ENCODE measurements at places on chromosomes 4 and X.

DNA sequence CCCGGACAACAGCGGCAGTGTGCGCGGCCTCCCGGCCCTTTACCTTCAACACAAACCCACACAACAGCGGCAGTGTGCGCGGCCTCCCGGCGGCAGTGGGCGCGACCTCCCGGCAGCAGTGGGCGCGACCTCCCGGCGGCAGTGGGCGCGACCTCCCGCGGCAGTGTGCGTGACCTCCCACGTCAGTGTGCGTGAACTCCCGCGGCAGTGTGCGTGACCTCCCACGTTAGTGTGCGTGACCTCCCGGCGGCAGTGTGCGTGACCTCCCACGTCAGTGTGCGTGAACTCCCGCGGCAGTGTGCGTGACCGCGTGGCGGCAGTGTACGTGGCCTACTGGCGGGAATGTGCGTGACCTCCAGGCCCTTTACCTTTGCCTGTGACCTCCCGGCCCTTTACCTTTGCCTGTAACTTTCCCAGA lies 576.6 kb upstream of the FRG1 start:
- DNase-seq = no peak

DNA sequence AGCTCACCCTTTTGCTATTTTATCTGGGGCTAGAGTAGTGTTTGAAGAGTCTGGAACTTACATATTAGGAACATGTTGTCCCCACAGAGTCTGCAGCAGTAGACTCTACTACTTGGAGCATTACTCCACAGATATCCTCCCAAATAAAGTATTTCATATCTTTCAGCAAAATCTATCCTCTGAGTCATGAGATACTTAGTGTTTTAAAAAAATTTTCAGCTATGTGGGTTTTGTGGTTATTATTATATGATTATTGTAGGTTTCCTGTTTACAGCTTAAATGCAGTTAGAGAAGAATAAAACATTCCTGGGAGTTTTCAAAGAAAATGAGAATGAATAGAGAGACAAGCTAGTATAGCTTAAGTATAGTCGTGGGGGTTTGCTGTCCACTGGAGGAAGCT lies 30.9 kb downstream of the PAGE2 start:
- DNase-seq = no peak

GRCh38 chrX:136577552-136577951 lies 45.5 kb downstream of the VGLL1 start:
- DNase-seq = peak; percentile 33

DNA sequence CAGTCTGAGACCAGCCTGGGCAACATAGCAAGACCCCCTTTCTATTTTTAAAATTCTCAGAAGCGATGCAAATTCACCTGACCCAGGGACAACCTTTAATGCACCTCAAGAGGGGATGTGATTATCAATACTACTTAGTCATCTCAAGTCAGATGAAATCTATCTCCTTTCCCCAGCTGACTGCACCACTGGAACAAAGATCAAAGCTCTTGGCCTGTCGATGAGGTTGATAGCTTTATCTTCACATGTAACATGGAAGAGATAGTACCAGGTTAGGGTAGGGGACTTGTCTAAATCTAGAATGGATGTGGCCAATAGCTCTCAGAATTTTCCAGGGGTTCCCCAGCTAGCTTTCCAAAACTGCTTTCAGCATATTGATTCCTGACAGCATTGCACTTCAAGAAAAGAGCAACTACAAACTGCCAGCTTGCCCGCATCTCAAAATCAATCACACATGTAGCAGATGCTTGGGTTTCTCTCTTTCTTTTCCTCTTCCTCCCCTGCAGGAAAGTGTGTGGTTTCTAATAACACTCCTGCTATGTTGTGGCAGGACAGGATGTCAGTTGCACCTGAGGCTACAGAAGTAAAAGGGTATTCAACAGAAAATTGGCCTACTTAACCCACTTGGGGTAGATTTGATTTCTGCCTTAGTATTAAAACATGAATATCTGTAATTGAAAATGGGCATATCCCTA lies 12.2 kb upstream of the TMEM164 start:
- no peak for DNase-seq

DNA sequence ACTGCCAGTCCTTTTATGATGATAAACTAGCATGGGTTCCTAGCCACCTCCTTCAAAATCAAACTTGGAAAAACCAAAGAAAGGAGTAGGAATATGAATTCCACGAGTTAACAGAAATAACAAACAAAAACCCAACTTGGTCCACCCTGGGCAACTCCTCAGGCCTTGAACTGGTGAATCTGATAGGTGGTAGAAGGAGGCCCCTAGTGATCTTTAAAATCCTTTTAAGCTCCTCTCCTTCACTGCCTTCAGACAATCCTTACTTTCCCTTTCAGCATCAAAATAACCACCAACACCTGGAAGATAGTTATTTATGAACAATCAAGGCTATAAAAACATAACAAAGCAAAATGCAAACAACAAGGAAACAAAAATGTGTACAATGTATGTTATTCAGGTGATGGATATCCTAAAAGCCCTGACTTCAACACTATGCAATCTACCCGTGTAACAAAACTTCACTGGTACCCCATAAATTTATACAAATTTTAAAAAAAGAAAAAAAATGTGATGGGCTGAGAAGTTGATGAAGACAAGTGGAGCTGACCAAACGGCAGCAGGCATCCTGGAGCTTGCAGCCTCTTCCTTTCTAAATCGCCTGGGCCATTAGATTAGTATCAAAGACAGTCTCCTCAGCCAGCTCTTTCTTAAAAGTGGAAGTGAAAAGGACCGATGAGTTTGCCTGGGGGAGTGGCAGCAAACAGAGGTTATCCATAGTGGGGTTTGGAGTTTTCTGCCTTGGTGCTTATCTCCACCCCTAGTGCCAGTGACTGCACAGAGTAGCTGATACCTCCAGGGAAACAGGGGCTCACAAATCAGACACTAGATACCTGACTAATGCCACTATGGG lies 179.6 kb downstream of the TMA16 start:
- no peak for DNase-seq

- no peak for DNase-seq
Measured at GRCh38 chrX:131802836-131803626, 220.1 kb upstream of the STK26 start.

DNA sequence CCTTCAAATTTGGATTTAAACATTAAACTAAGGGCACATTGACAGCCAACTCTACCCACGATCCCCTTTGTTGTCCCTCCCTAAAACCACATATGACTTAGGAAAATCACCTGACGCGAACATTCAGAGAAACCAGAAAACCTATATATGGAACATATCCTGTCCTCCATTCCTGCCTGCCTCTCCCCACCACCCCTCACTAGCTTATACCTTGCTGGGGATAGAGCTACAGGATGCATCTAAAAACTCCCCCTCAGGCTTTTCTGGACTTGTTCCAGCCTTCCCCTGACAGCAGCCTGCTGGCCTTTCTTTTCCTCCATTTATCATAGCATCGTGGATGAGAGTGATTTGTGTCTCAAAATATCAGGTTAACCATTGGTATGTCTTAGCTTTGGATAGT lies 8.8 kb downstream of the STK26 start:
- no peak for DNase-seq

DNA sequence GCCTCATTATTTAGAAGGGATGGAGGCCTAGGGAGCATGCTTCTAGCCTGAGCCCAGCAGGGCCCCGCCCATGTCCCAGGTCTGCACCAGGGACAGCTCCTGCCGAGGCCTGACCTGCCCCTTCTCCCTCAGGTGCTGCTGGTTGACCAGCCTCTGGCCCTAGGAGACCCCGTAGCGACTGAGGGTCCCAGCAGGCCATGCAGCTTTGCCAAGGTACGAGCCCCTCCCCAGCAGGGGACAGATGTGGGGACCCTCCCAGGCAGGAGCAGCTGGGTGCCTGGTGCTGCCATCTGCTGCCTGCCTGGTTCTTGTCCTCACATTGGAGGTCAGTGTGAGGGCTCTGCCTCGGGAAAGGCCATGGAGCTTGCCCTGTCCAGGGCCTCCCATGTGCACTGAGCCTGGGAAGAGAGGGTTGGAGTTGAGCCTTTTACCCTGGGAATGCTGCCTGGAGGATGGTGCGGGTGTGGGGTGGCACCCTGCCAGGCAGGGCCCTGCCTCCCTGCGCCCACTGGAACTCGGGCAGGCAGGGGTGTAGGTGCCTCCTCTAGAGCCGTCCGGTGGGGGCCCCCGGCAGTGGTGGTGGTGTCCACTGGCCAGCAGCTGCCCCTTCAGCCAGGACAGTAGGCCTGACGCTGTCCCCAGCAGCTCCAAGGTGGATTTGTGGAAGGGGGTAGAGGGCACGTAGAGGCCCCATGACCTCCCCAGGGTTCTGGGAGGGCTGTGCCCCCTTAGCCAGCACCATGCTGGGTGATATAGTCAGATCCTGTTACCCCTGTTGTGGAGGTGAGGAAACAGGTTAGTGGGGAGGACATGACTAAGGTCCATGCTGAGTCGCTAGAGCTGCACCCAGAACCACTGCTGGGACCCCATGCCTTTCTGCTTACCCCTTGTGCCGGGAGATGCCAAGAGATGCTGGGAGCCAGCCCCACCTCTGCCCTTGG lies 2.2 kb upstream of the MSANTD1 start:
- DNase-seq = no peak

DNA sequence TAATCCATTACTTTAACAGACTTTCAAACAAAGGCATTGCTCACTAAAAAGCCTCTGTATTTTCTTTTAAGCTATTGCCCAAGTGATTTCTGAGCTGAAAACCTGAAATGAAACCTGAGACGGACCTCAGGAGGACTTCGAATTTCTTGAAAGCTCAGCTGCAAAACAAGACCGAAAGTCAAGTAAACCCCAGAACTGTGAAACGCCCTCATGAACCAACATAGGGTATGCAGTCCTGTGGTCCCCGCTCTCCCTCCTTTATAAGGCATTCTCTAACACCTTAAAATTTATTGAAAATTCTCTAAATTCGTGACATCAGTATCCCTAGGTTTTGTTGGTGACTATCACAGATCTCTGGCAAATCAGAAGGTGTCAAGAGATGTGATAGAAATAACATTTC lies 91.8 kb downstream of the SHISA3 start:
- no peak for DNase-seq

- DNase-seq = no peak
Measured at GRCh38 chr4:78650106-78651024, 98.8 kb downstream of the ANXA3 start.

GRCh38 chr4:118226311-118227010 lies 126.3 kb downstream of the PRSS12 start:
- no peak for DNase-seq

DNA sequence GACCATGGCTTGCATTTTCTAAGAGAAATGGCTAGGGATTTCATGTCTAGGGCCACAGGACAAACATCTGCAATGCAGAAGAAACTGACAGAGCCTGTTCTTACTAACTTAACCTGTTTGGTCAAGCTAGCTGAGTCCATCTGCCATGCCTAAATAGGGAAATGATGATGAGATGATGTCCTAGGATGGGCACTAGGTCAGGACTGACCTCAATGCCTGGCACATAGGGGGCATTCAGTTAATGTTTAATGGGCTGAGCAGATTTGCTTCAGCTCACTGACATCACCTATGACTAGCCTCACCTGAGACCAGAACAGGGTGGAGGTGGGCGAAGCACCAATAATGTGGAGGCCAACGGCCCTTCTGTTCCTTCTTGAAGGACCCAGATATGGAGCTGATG lies 174.2 kb upstream of the SCML1 start:
- DNase-seq = no peak

- no peak for DNase-seq
Measured at GRCh38 chr4:122412547-122412946, 33.7 kb downstream of the ADAD1 start.

DNA sequence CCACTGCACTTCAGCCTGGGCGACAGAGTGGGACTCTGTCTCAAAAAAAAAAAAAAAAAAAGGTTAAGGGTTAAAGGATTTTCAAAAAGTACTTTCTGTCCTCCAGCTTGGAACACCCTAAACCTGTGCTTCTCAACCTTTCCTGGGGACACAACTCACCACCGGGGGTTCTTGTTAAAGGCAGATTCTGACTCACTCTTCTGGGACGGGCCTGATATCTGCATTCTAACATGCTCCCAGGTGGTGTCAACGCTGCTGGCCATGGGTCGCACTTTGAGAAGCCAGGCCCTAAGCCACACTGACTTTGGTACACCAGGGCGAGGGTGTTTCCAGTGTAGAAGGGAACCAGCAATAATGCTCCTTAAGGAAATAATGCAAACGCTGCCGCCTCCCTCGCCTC lies 46.1 kb downstream of the AFAP1 start:
- DNase-seq = no peak

DNA sequence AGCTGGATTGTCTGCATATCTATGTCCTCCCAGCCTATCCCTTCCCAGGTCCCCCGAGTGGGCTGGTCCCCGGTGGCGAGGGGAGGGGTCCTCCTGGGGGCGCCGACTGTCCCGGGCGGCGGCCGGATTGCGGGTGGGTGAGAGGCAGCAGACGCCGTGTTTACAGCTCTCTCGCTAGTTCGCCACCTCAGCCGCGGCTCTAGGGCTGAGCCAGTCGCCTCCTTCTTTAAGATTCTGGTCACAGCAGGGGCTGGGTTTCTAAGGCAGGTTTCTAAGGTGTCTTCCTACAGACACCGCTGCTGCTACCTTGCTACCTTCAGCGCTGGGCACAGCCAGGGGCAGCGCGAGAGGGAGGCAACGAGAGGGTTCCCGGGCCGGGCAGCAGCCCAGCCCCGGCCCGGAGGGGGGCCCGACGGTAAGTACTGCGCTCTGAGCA lies 57.2 kb downstream of the FRMPD3 start:
- DNase-seq = peak; percentile 32

DNA sequence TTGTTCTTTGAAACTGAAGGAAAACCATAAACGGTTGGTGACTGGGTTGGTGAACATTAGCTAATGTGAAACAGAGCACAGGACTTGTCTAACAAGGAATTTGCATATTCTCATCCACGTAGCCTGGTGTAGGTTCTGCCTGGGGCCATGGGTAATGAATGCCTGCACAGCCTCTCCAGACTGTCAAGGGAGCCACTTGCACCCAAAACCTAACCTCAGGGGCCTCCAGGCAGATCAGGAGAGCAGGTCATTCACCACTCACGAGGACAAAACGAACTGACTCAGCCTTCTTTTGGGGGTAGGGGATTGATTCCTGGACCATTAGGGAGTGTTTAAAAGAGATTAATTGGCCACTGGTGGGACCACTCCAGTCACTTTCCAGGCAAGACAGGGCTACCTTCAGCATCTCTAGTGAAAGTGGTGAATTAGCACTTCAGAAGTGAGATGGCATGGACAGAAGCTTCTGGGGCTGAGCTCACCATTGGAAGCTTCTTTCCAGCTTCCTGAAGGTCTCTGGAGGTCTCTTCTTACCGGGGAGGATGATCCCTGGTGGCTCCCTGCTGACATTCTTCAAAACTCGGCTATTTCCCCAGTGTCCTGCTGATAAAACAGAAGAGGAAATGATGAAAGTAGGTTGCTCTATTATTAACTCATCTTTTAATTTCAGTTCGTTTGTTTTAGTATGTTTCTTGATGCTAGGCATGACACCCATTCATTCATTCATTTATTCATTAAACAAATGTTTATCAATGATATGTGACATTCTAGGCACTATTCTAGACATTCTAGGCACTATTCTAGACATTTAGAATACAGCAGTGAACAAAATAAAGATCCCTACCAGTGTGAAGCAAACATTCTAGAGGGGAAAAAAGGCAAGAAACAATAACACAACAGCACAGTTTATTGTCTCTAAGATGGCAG lies 104.5 kb upstream of the LNX1 start:
- no peak for DNase-seq

- no peak for DNase-seq
Measured at GRCh38 chr4:33425936-33426335, 2705.8 kb downstream of the PCDH7 start.

Data from nephron progenitor cell (in vitro differentiated cells).